ENCODE measurements at places on chromosomes 2 and 18.

GRCh38 chr2:10527585-10527984 lies 79.5 kb upstream of the ODC1 start:
- DNase-seq, result no peak

DNA sequence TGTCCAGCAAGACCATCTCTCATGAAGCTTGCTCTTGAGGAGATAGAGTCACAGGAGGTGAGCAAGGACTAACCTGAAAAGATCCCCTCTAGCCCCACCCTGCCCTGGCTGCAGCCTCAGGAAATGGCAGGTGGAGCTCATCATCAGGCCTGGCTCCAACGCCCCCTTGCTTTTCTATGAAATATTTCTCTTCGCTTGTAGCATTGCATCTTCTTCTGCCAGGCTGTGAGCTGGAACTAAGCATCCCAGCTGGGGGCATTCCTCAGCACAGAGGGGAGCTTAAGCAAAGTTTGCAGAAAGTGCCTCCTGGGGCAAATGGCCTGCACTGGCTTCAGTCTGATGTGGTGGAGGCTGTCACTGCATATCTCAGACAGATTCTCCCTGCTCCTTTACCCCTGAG lies 90.1 kb upstream of the LGALSL start:
- no peak for DNase-seq

DNA sequence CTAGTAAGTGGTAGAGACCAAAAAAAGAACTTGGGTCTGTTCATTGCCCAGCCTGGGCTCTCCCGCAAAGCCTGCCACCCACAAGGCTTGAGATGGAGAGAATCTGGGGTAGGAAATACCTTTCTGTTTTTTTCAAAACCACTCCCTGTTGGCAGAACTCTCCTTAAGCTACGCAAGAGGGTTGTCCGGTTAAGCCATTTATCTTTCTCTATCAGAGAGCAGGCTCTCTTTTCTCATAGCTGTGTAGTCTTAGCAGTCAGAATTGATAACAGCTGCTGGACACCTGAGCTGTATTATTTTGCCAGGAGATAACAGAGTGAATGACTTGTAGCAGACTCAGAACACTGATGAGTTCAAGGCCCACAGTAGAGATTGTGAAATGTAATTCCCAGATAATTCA lies 1088.1 kb downstream of the TSN start:
- no peak for DNase-seq

DNA sequence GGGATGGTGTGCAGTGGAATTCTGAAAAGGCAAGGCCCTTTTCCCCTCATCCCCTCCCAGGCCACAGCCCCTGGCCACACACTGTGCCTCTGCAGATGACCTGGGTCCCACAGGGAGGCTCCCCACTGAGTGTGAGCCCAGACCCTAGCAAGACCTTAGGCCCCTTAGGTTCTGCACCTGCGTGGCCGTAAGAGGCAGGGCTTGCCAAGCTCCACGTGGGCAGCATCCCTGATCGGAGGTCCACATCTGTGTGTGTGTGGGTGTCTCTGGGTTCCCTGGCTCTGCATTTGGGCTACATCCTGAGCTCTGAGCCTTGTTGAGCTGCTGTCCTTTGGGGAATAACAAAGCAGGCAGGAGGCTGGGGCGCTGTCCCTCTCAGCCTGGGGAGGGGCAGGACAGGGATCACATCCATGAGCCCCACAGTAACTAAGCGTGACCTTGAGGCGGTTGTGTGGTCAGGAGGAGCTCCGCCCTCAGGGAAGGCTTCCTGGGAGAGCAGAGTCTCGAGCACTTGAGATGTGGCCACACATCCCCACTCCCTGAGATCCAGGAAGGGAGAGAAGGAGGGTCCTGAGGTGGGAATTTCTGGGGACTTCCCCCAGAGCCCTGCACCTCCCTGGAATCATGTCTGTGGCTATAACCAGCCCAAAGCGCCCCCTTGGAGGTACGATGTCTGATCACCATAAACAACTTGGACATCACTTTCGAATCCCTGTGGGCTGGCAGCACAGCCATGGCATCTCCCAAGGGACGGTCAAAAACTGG lies 84.8 kb downstream of the STPG4 start:
- no peak for DNase-seq

- no peak for DNase-seq
Observed at GRCh38 chr2:215771241-215771640, 242.1 kb downstream of the MREG start.

DNA sequence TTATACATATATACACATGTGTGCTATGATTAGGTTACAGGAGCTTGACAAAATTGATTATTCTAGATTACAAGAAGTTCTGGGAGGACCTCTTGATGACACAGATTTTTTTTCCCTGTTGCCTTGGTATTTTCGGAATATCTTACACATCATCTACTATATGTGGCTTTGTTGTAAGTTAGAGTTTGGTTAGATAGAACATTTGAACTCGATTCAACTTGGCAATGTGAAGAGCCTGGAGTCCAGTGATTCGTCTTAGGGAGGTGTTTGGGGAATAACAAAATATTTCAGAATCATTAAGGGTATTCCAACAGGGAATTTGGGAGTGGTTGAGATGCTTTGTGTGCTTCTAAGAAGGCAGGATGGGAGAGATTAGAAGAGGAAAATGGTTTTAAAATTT lies 39.3 kb upstream of the EFEMP1 start:
- no peak for DNase-seq

DNA sequence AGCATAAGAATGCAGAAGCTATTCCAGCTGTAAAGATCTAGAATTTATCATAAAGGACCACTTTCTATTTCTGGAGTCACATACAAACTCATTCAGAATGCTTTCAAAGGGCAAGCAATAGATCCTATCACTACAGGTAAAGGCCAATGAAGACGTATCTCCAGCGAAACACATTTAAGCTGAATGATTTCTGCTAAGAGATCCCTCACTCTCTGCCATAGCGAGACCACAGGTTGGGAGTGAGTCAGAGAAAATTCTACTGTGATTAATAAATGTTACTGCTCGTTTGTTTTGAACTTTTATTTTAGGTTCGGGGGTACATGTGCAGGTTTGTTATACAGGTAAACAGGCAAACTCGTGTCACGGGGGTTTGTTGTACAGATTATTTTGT lies 72.5 kb upstream of the NFU1 start:
- no peak for DNase-seq

- no peak for DNase-seq
Observed at GRCh38 chr18:73768043-73768442, 379.6 kb downstream of the FBXO15 start.

- no peak for DNase-seq
Observed at GRCh38 chr2:241118737-241119505, 16.8 kb upstream of the MTERF4 start.

DNA sequence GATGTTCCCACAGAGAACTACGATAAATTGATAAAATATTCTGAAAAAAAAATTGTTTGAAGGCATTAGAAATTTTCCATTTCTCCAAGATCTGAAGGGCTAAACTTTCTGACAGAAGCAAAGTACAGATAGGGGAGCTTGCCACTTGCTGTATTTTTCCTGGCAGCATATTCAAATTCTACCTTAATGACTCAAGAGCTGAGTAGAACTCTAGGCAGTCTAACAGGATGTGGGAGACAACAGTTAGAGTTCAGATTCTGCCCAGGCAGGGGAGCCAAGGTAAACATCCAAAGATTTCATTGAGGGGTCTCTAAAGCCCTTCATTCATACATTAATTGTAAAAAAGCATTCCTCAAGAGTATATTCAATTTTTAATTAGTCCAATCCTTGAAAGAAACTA lies 46.0 kb upstream of the RIT2 start:
- DNase-seq, result no peak

DNA sequence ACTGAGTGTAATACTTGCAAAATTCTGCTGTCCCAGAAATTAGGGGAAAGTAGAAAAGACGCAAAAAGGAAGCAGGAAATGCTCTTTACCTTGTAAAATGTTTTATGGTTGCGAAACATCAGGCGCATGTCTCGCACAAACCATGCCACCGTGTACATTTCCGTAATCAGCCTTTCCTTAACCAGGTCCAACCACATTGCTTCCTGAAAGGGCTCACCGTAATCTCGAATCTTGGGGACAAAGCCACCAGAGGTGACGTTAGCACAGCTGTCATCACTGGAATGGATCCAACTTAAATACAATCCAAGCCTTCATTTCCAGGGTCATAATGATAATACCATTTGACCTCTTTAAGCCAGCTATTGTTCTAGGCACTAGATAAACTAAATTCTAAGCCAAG lies 49.3 kb downstream of the SP110 start:
- peak; percentile 12 for DNase-seq

GRCh38 chr18:60936101-60936500 lies 397.1 kb upstream of the CDH20 start:
- no peak for DNase-seq

- no peak for DNase-seq
Observed at GRCh38 chr2:212906620-212907019, 244.8 kb downstream of the IKZF2 start.

- no peak for DNase-seq
Observed at GRCh38 chr2:150484006-150484405, 3.5 kb downstream of the RND3 start.

- no peak for DNase-seq
Observed at GRCh38 chr2:689877-690510, 12.8 kb upstream of the TMEM18 start.

DNA sequence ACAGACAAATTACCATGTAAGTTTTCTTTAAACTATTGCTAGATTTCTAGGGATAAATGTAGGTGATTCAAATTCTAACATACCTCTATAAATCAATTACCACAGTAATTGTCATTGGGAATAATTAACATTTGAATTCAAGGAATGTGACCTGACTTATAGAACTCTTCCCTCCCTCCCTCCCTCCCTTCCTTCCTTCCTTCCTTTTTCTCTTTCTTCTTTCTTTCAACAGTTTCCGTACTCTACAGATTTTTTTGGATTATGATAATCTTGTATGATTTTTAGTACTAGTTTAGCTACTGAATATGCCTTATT lies 18.2 kb upstream of the FTCDNL1 start:
- DNase-seq, result no peak

DNA sequence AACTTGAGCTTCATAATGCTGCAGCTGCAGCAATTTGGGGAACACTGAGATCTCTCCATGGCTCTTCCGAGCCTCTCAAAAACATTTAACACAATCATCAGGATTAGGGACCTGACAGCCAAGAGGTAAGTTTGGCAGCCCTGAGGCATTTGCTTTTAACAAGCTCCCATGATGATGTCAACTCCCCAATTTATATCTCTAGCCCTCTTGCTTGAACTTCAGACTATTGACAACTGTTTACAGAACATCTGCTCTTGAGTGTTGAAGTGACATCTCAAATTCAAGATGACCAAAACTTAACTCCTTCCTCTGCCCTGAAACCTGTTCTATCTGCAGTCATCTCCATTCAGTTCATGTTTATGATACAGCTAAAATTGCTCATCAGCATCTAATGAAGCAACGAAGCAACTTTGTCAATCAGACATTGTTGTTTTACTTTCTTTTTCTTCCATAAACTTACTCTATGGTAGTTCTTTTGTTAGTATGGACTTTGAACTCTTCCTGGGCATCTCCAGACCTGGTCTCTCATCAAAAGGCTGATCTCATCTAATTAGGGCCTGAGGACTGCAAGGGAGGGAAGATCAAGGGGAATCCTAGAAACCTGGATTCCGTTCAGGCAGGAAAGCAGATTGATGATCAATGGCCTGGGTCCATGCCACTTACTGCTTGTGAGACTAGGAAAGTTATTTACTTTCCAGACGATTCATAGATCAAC lies 48.1 kb downstream of the SEMA4F start:
- no peak for DNase-seq

DNA sequence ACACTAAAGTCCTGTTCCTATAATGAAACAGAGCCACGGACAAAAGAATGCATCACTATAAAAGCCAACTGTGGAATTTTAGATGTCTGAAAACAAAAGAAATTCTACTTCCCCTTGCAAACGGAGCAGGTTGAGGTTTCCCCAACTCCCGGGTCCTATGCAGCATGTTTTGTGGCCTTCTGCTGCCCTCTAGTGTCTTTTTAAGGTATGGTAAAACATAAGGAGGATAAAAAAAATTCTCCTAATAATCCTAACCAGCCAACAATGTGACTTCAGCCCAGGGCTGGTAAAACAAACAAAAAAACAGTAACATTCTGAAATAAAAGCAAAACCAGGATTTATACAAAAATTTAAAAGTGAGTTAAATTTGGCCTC lies 539.5 kb downstream of the NRXN1 start:
- peak; percentile 62 for DNase-seq

DNA sequence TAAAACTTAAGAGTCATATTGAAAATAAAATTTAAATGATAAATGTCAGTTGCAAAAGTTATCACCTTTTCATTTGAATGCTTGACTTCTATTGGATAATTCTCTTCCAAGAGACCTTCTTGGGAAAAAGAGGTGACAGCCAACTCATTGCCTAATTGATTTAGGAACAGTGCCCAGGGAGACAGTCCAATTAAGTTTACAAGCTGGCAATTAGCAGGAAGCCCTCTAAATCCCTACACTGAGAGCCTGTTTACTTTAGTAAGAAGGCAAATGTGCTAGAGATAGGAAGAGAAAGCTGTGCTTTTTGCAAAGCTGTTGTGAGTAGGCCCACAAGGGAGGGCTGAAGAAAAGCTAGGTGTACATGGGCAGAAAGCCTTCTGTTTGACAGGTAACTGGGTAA lies 189.1 kb downstream of the WDPCP start:
- no peak for DNase-seq

DNA sequence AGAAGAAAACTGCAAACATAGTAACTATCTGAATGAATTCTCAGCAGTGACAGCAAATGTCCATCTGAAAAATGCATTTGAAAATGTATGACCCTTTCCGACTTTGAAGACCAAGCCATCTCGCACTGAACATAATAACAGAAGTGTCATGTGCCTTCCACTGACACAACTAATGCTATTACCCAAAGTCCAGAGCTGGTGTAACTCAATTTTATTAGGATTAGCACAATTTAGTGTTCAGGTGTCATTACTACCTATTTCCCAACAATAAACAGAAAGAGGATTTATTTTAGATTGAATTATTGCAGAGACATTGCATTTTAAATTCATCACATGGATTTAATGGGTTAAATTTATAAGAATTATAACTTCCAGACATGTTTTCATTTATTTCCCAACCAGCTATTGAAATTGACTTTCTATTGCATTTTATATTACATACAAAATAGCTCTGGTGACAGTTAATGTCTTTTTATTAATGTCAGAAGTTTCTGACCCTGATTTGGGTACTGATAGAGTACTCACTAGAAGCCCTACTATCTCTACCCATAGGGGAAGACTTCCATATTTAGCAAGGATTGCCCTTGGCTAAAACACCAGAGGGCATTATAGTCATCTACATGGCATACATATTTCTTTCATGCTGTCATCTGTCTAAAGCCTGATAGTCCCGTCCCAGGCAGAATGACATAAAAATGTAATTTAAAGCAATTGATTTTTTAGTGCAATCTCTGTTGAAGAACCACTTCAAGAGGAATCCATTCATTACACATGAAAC lies 7.0 kb upstream of the STK39 start:
- no peak for DNase-seq

Data from T47D (cell line).